ENCODE measurements at places on chromosomes 13 and 19.

DNA sequence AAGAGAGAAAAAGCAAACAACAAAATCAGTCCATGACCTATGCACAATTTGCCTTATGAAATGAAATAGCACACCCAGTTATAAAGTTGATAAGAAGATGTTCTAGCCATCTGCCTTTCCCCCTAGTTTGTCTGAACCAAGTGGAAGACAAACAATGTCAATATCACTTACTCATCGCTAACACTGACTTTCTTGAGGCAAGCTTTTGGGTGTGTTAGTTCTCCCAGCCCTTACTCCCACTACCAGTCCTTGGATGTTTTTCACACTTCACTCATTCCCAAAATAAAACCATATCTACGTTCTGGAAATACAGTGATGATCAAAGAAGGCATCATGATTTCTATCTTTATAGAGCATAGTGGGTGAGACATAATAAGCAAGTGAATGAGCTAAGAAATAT lies 393.8 kb downstream of the PCDH20 start:
- DNase-seq = no peak

GRCh38 chr13:19266979-19267378 lies 85.4 kb upstream of the TUBA3C start:
- DNase-seq = no peak

DNA sequence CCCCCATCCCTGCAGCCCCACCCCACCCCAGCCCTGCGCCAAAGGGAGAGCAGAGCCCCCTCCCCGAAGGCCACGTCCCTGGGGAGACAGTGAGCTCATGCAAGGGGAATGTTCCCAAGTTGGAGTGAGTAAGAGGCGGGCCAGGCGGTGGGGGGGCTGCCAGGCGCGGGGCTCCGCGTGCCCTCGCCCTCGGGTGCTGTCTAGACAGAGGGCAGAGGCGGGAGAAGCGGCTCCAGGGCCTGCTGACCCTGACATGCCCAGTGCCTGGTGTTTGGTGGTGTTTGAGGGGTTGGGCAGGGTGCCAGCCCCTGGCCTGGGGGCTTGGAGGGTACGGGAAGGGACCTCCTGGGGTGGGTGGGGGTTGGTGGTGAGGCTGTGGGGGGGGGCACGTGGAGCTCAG lies 1.0 kb downstream of the FSTL3 start:
- peak; percentile 87 for DNase-seq

GRCh38 chr13:30394751-30395191 lies 27.5 kb upstream of the UBE2L5 start:
- peak; percentile 31 for DNase-seq

- no peak for DNase-seq
Observed at GRCh38 chr13:93201992-93202558, 24.5 kb upstream of the GPC6 start.

DNA sequence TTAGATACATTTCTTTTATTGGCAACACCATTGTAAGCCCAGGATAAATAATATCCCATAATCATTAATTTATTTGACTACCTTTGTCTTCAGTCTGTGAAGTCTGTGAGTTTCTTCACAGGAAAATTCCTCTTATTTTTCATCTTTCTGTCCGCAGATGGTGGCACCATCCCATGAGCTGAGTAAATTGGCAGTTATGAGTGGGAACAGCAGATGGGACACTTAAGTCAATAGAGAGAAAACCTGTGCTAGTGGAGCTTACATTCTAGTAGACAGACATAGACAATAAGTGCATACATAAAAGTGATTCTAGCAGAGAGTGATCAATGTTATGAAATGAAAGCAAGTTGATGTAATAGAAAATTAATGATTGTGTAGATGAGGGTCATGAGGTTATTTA lies 638.2 kb upstream of the MIR17HG start:
- no peak for DNase-seq

DNA sequence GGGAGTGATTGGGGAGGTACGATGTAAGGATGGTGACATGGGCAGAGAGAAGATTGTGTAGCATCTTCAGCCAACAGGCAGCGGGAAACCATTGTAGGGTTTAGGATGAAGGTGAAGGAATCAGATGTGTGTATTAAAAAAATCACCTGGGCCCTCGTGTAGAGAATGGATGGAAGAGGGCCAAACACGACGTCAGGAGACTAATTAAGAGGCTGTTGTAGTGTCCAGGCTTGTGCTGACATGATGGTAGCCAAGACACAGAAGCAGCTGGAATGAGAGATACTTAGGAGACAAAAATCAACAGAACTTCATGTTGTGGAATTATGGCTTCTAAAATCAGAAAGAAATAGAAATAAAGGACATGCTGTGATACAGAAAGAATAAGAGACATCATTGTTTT lies 41.2 kb upstream of the ARGLU1 start:
- DNase-seq = no peak

GRCh38 chr19:13764101-13764807 lies at the start of gene MRI1:
Gene MRI1, plus strand, starts transcription at chr19:13764522. Its CDS starts 67 bp downstream, at chr19:13764589.
- DNase-seq = peak; percentile 70

DNA sequence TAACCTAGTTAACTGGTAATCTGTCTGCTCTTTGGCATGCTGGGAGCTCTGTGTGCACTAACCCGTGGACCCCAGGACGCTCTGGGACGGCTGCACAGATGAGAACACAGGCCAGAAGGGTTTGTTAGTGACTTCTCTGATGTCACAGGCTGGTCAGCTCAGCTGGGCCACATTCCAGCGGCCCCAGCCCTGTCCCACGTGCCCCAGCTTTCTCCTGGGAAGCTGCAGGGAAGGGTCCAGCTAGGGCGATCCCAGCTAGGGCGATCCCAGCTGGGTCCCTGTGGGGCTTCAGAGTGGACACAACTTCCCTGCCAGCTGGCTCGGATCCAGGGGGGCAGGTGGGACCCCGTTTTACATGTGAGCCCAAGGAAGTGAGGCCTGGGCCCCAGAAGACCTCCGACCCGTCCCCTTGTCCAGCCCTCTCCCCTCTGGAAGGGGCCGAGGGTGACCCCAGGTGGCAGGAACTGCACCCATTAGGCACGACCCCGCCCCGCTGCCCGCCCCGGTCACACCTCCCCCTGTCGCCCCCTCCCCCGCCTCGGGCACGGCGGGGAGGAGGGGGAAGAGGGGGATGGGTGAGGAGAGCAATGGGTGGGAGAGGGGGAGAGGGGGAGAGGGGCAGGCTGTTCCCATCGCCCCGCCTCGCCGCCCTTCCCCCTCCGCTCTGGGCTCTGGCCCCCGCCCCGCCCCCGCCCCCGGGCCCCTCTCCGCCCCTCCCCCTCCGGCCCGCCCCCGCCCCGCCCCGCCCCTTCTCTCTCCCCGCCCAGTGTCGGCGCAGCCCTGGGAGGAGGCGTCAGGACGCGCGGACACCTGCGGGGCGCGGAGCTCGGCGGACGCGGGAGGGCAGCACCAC lies 75.2 kb upstream of the MCF2L start:
- DNase-seq = peak; percentile 27

DNA sequence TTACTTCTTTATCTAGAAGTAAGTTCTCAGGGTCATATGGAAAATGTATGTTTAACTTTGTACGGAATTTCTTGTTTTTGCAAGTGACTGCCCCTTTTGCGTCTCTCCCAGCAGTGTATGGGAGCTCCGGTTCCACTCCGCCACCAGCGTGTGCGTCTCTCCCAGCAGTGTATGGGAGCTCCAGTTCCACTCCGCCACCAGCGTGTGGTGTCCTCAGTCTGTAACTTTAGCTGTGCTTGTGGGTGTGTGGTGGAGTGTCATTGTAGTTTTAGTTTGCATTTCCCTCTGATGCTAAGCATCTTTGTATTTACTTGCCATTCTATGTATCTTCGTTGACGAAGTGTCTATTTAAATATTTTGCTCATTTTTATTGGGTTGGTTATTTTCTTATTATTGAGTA lies 2.4 kb downstream of the CUL4A start:
- DNase-seq = no peak

DNA sequence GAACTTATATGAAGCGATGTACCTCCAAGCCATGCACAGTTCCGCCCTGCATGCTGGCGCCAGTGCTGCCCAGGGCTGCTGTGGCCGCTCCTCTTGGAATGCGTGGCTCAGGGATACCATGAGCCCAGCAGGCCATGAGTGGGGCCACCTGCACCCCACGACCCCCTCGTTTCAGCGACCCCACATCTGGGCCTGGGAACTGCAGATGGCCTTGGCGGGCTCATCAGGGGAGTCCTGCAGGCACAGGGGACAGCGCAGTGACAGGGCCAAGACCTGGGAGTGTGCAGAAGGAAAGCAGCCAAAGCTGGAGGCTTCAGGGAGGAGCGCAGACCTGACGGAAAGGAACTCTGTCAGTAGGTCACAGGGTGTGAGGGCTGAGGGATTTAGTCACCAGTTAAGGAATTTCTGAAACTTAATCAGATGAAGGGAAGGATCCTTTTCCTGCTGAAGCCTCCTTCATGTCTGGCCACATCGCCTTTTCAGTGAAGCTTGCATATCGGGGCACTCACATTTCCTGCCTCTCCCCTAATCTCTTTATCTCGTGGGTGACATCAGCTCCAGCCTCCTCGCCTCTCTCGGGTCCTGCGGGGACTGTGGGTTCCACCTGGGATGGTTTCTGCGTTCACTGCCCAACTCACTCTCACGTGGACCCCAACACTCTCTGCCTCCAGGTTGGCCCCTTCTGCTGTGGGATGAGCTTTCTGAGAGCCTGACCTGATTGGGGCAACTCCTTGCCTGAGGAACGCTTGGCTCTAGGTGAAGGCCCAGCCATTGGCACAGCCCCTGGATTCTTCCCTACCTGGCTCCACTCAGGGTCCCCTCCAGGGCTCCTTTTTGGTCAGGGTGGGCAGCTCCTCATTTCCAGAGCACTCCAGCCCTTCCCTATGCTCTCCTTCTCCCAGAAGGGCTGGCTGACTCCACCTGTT lies 123.5 kb downstream of the CRYL1 start:
- peak; percentile 56 for DNase-seq

Data from choroid plexus epithelial cell (primary cell).